Adrenal gland (tissue), 19 donors: ENCODE measurements at places on chromosomes 7 and 10. TPM values are rescaled to one million over a fixed set of nuclear protein-coding genes. Genes with fewer than 3 reads are reported as not detected.

Gene HOXA3
- total RNA-seq: 5.6 TPM

Gene CDC14C
- not detected for total RNA-seq

GRCh38 chr10:112024079-112024478 lies 159.5 kb downstream of the GPAM start:
- no peak for DNase-seq

- DNase-seq: no peak
Observed at GRCh38 chr7:4663239-4664018, 18.7 kb upstream of the FOXK1 start.

- no peak for DNase-seq
Observed at GRCh38 chr10:24848195-24848594, 104.2 kb downstream of the PRTFDC1 start.

DNA sequence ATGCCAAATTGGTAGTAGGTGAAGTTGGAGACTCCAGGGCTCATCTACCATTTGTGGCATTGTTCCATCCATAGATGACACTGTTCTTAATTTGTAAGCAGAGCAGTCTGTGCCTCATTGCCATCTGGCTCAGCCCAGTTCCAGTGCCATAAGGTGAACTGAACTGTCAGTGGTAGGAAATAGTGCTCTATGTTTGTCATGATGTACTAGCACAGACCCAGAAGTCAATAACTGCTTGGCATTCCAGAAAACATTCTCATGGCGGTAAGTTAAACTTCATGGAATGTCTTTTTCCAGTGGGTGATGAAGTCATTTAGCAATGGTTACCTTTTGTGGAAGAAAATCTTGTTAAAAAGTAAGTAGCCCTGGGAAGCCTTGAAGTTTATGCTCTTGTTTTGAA lies 302.7 kb downstream of the SUGCT start:
- DNase-seq: no peak

- DNase-seq: no peak
Observed at GRCh38 chr7:128235471-128235870, 5.6 kb upstream of the LEP start.

DNA sequence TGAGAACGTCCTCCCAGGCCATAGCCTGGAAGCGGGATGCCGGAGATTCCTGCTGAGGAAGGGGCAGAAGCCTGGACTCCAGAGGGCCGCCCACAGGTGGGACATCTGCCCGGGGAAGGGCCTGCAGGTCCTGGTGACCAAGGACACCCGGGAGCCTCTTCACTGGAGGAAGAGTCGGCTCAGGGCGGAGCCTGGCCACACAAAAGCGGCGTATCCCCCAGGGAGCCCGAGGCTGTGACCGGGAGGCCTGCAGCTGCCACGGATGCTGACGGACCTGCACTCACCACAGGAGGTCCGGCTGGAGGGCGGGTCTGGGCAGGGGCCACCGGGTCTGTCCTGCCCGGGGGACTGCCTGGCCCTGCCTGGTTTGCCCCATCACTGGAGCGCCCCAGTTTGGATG lies 15.5 kb upstream of the ADGRA1 start:
- no peak for DNase-seq
